Stimulated activated CD4-positive, alpha-beta T cell treated with anti-CD3 and anti-CD28 coated beads, TNF-alpha, amount 100 ng/mL, for 24 hours (primary cell): ENCODE measurements at places on chromosomes 6 and 20.

DNA sequence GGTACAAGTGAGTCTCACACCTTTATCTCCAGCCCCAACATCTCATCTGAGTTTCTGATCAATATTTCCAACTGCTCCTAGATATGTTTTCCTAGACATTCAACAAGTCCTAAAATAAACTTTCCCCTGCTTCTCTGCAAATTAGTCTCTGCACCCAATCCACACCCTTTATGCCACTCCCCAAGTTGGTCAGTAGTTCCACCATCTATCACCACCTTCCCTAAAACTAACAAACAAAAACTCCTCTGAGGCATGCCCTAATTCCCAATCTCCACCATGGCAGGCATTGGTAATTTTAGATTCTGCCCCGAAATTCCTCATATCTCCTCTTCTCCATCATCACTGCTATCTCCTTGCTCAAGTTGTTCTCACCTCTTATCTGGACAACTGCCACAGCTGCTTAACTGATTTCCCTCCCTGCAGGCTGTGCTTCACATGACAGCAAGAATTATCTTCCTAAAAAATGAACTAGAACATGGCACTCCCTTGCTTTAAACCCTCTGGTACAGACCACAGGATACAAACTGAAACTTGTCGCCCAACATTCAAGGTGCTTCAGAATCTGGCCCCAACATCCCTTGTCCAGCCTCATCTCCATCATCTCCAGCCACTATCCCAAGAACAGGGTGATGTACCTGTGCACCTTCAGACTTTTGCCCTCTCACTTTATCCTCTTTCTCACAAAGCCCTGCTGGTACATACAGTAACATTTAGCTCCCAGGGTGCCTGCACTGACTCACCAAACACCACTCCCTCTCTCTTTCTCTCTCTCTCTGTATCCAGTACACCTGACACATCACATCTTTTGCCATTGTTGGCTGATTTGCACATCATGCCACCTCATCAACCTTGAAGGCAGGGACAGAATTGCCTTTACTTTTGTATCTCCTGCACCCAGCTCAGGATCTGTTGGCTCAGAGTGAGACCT, 55.5 kb downstream of the ZHX3 start:
- no peak for DNase-seq

DNA sequence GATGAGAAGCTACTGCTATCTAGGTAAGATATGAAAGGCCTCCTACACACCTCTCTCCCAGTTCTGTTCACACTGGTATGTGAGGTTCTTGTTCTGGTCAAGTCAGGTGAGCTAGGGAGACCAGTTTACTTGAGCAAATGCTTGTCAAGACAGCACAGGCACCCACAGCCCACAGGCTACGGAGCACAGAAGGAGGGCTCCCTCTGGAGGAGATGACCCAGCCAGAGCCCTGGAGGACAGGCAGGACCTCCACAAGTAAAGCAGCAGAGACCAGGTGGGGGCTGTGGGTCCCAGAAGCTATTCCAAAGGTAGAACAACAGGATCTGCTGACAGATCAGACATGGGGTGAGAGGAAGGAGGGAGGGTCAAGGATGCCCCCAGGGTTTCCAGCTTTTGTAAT, 13.2 kb downstream of the MMP24OS start:
- DNase-seq, result no peak

- no peak for DNase-seq
Observed at GRCh38 chr6:163516908-163517307, 102.4 kb downstream of the QKI start.

DNA sequence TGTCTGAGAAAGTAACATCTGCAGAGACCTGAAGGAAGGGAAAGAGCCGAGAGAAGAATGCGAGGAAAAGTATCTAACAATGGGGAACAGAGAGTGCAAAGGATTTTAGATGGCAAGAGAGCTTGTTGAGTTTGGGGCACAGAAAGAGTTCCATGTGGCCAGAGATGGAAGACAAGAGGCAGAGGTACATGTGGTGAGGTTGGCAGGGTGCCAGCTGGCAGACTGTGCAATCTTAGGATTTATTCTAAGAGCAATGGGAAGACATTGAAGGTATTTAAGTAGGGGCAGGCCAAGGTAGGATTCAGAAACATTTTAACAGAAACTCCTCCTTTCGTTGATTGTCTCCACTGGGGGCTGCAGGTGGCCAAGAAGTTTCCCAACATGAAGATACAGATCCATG, 20.4 kb upstream of the LBP start:
- DNase-seq, result no peak

GRCh38 chr6:108476847-108477430, 83.8 kb upstream of the FOXO3 start:
- no peak for DNase-seq

DNA sequence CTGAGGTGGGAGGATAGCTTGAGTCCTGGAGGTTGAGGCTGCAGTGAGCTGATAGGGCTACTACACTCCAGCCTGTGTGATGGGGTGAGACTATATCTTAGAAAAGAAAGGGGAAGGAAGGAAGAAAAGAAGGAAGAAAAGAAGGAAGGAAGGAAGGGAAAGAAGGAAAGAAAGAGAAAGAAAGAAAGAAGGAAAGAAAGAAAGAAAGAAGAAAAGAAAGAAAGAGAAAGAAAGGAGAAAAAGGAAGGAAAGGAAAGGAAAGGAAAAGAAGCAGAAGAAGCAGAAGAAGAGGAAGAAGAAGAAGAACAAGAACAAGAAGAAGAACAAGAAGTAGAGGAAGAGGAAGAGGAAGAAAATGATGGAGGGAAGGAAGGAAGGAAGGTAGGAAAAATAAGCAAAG, 1130.2 kb upstream of the MAP3K7 start:
- no peak for DNase-seq

- no peak for DNase-seq
Observed at GRCh38 chr20:46507760-46508407, 5.5 kb downstream of the ZNF334 start.

- no peak for DNase-seq
Observed at GRCh38 chr6:11868392-11868791, 89.8 kb upstream of the ADTRP start.
